NCI-H1417 treated with DMSO at 0.1 percent for 48 hours (cell line): ENCODE measurements at places on chromosomes 16 and 17.

- no peak for DNase-seq
Measured at GRCh38 chr16:28140788-28141618, 70.8 kb downstream of the XPO6 start.

DNA sequence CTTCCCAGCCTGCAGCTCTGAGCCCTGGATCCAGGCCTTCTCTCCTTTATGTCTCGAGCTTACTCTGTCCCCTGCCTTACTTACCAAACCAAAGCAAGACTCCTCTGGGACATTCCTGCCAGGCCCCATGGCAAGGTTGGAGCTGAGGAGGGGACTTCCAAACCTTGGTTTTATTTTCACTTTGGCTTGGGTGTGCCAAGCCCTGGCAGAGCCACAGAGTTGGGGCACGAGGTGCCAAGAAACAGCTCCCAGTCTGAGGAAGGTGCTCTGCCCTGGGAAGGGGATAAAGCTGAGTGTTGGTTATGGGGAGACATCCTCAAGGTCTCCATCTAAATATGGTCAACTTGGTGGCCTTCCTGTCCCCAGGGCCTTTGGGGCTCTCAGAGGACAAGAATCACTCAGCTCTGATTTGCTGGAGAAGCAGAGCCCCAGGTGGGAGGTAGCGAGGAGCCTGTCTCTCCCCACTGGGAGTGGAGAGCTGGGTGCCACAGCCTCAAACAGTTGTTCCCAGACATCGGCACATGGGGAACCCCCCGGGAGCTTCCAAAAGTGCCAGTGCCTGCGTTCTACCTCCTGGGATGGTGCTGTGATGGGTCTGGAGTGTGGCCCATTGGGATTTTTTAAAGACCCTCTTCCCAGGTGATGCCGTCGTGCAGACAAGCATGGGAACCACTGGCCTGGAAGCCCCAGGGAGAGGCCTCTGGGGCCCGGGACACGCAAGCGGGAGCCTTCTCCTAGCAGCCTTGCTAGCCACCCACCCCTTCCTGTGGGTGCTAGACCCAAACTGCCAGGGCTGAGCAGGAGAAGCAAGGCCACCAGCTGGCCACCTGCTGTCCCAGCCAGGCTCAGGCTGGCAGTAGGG is 10.3 kb downstream of the NLRC5 start:
- no peak for DNase-seq

- no peak for DNase-seq
Measured at GRCh38 chr17:185445-186138, 4.1 kb upstream of the DOC2B start.

DNA sequence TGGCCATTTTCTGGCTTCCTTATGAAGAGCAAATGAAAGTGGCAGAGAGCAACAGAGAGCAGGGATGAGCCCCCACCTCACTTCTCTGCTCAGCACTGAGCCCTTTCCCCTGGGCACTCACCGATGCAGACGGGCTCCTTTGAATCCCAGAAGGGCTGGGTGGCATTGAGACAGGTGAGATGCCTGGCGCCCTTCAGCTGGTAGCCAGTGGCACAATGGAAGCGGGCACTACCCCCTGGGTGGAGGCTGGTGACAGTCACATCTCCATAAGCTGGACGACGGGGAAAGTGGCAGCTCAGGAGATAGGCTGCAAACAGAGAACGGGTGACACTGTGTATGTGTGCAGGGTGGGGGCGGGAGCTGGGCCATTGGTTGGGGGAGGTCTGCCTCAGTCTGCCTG is 12.5 kb upstream of the PHF12 start:
- DNase-seq, result no peak

- no peak for DNase-seq
Measured at GRCh38 chr17:39777534-39778365, 40.0 kb downstream of the GRB7 start.
